ENCODE measurements at places on chromosomes 2 and 18.

- peak; percentile 13 for DNase-seq
Measured at GRCh38 chr2:237998530-237998929, 31.7 kb downstream of the UBE2F start.

DNA sequence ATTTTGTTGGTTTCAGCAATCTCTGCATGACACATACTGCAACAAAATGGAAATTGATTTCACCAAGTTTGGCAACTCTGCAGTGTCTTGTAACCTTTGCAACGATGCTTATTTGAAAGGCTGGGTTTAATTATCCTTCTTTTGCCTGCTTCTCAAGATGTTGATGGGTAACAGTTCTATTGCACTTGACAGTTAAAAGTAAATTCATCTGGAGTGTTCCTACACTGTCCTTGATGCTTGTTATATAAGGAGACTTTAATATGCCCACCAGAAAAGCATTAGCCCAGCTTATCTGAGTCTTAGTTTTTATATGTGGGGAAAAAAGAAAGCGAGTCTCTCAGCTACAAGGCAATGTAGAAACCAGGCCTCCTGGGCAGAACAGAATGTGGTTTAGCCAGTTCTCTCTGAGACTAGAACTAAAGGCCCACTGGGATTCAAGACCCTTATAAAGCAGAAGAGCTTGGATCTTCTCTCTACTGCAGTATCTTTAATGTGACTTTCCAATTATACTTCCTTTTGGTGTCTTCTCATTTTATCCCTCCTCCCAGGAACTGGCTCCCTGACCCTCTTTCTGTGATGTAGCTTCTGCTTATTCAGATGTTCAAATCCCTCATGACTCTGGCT, 106.8 kb upstream of the LYPD6 start:
- no peak for DNase-seq

- no peak for DNase-seq
Measured at GRCh38 chr2:102111823-102112222, 30.7 kb upstream of the IL1R1 start.

DNA sequence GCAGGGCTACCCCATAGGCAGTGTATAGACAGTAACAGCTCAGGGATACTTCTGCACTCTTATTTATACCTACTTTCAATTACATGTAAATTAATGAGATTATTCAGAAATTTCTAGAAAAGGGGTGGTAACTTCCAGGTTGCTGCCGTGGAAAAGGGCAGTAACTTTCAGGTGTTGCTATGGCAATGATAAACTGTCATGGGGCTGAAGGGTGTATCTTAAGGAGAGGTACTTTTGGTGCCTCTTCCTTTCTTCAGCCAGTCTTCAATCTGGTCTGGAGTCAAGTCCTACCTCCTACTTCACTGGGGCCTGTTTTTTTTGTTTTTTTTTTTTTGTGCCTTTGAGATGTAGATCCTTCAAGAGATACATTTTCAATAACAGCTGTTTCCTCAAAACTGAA, 35.2 kb upstream of the DNAJC10 start:
- DNase-seq, result no peak

- no peak for DNase-seq
Measured at GRCh38 chr2:19617257-19617848, 258.9 kb upstream of the OSR1 start.

GRCh38 chr2:222179592-222179991, 119.2 kb downstream of the PAX3 start:
- DNase-seq, result no peak

GRCh38 chr18:6639305-6639704, 90.2 kb upstream of the ARHGAP28 start:
- DNase-seq, result no peak

DNA sequence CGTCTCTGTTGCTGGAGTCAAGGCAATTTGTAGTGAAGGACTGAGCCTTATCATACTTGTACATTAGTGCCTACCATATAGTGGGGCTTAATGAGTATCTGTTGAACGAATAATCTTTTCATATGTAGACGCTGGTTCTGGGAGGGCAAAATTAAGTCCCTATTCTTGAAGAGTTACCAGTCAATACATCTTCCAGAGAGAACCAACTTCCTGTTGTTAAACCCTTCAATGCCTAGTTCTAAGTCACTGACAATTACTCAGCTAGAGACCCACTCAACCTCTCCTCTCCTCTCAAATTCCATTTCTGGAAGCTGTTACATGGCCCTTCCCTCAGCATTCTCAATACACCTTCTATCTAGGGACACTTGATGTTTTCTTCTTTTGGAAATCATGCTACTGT, 1.1 kb upstream of the MOB4 start:
- DNase-seq, result no peak

DNA sequence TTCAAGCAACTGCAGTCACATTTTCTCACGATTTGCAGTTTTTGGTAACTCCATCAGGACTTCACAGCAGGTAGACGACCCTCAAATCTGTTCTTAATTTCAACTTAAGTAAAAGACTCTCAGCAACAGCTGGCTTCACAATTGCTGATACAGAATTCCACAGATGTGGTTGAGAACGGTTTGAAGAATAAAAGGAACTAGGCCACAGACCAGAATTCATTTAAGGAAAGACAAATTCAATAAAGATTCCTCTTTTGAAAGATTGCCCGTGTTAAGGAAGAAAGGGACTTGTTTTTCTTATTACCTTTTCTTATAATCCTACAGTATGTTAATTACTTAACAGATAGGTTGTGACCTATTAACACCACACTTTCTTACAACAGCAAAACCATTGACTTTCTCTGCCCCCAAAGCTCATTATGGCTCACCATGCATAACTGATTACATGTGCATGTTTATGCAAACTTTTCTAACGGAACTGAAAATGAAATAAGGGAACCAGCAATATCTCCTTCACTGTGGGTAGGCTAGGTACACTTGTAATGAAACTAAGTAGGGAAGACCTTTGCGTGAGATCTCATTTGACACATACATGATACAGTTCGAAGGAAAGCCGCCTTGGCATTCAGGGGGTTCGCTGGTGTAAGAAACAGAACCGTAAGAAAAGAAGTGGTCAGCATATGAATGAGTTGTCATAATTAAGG, 4.7 kb upstream of the ZNF516 start:
- no peak for DNase-seq

DNA sequence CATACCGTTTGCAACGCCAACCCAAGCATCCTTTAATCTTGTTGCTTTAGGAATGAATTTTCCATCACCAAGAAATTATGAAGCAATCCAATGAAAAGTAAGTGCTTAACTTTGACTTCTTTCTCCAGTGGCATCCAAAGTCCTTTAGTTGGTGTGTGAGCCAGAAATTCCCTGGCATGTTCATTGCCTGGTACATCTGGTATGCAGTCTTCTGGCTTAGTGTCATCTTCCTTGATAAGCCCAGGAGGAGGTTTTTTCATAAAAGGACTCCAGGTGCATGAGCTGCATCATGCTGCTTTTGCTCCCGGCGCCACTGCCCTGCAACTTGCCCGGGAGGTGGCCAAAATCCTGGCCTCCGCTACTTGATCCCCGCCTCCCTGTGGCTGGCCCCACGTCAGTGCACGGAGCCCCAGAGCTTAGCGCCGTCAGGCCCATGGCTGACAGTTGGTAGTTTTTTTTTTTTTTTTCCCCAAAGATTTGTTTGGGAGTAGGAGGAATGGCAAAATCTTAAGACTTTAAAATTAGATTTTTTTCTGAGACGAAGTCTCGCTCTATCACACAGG, 58.7 kb downstream of the PUM2 start:
- no peak for DNase-seq

DNA sequence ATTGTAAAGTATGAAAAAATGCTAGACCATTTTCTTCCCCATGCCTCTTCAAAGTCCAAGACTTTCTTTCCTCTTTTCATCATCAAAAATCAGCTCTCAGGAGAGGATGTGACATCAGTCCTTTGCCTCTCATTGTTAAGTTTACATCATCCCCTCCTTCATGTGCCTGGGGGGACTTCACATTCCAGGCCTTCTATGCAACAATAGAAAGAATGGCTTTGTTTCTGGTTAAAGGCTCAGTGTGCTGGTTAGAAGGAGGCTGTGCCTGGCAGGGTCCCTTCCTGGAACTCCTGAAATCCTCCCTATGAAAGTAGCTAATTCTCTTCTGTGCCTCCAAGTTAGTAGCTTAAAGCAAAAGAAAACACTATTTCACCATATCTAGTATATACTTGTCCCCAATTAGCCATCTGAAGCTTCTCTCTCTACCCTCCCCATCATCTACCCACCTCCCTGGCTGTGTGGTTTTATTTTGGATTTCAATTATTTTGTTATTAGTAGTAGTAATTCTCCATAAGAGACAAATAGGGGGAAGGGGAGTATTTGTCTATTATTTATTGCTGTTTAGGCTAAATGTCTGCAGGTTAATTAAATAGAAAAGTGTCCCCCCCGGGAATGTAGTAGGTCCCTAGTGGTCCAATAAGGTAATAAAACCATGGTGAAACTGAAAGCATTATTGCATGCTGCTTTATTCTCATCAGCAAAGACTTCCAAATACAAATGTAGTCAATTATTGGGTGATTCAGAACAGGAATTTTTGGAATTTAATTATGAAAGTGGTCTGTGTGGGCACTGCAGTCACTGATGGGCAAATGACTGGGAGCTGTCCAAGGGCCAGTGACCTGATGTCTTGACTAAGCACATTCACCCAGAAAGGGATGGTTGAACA, 69.0 kb downstream of the CPO start:
- DNase-seq, result no peak

DNA sequence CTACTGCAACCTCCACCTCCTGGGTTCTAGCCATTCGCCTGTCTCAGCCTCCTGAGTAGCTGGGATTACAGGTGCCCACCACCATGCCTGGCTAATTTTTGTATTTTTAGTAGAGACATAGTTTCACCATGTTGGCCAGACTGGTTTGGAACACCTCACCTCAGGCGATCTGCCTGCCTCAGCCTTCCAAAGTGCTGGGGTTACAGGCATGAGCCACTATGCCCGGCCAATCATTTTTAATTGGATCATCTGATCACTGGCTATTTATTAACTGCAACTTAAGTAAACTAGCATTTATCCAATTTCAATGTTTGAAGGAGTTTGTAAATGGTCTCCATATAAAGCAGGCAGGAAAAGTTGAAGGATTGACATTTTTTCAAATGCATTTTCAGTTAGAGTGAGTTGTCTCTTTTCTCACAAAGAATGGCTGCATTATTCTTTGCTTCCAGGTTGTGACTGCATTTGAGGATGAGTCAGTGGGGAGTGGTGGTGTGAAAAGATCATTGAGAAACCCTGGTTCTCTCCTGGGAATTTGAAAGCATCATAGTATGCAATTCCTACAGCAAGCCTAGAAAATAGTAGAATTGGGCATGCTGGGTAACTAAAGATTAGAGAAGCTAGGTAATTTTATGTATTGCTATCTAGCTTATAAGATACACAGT, 431.1 kb upstream of the ZEB2 start:
- DNase-seq, result no peak

- no peak for DNase-seq
Measured at GRCh38 chr2:173886613-173887012, 78.6 kb downstream of the SP3 start.

All from activated CD4-positive, alpha-beta T cell treated with anti-CD3 and anti-CD28 coated beads for 4 hours (primary cell).